Stimulated activated CD4-positive, alpha-beta T cell treated with anti-CD3 and anti-CD28 coated beads, Interleukin-4, amount 100 ng/mL, for 1 hour (primary cell): ENCODE measurements at places on chromosomes 11 and 22.
A peak's percentile ranks its signal among the peaks of the same experiment; 100 is the strongest.

- no peak for DNase-seq
These were observed 632.8 kb upstream of the RAG2 start for GRCh38 chr11:37230865-37231264.

- DNase-seq, result no peak
These were observed at the start of gene FOLR2 for GRCh38 chr11:72216638-72217037. FOLR2 (plus strand) TSS chr11:72216794; CDS start chr11:72218585, 1,791 bp downstream.

GRCh38 chr11:61133956-61134662 is 27.1 kb downstream of the VPS37C start:
- no peak for DNase-seq

GRCh38 chr22:40593460-40594273 is 42.9 kb downstream of the MRTFA start:
- DNase-seq, result no peak

- DNase-seq, result no peak
These were observed 43.4 kb upstream of the FBLN1 start for GRCh38 chr22:45459235-45459634.

DNA sequence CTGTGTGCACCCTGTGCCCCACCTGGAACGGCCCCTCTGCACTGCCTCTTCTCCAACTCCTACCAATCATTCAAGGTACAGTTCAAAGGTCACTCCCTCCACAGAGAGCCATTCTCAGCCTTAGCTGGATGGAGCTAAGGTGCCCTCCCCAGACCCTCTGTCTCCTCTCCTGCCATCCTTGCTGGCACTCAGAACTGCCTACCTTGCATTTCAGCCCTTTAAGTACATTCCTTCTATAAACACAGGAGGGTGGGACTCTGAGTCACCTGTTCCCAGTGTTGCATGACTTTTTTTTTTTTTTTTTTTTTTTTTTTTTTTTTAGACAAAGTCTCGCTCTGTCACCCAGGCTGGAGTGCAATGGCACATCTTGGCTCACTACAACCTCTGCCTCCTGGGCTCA is 8.6 kb downstream of the TTLL1 start:
- DNase-seq, result no peak

DNA sequence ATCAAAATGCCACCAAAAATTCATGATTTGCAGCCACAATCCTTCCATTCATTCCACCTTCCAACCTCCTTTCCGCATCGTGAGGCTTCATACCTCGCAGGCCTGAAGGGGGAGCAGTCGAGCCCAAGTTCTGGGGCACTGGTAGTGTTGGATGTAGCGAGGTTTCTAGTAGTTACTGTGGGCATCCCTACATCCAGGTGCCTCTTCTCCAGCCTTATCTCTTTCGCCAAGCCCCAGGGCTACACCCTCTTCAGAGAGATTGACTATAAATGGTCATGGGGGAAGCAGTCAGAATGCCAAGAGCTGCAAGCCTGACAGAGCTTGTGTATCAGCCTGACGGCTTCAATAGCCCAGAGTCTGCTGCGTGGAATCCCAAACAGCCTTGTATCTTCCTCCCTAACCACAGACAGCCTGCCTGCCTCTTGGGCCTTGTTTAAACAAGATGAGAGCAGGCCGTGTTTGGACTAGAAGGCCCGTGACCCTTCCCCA is 28.9 kb downstream of the CLMP start:
- DNase-seq, result peak; percentile 13

DNA sequence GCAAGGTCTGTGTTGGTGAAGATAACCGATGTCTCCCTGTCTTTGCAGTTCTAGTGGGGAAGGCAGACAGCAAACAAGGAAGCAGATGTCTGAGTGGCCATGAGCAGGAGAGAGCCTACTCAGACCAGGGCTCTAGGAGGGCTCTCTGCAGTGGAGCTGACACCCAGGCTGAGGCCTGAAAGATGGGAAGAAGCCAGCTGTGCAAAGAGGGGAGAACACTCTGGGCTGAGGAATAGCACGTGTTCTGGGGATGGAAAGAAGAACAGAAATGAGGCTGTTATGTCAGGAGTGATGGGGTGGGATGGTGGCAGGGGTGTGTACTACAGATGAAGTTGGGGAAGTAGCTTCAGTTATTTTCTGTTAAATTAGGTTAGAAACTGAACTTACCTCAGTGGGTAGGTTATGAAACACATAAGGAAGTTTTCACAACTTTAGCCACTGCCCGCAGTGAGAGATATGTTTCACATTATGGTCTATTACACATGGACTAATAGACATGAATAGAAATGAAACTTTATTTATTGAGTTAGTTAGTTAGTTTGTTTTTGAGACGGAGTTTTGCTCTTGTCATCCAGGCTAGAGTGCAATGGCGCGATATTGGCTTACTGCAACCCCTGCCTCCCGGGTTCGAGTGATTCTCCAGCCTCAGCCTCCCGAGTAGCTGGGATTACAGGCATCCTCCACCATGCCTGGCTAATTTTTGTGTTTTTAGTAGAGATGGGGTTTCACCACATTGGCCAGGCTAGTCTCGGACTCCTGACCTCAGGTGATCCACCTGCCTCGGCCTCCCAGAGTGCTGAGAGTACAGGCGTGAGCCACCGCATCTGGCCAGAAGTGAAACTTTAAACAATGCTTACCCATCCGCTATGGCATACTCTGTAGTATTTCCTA is 7.8 kb downstream of the DCPS start:
- no peak for DNase-seq

DNA sequence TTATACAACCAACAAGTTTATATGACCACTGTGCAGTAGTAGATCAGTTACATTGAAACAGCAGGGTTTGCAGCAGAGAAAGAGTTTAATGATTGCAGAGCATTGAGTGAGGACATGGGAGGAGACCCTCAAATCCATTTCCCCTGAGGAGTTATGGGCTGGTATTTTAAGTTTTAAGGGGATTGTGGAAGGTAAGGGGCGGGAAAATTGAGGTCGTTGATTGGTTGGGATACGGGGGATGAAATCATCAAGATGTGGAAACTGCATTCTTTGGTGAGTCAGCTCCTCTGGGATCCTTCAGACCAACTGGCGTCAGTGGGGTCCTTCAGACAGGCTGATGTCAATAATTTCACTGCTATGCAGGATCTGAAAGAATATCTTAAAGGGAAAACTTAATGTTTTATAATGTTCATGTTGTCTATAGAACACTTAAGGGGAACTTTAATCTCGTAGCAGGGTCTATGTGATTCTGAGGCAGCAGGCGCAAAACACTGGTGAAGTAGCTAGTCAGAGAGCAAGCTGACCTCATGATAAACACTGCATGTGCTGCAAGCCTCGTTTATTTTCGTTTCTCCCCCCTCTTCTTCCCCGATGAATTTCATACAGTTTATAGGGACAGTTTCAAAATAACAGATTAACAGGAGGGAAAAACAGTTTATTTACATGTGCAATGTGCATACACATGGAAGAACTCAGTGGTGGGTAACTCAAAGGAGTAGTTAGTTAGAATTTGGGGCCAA is 17.4 kb upstream of the BACE1-AS start:
- no peak for DNase-seq

GRCh38 chr11:32092581-32093170 is 1.8 kb downstream of the RCN1 start:
- DNase-seq, result no peak

DNA sequence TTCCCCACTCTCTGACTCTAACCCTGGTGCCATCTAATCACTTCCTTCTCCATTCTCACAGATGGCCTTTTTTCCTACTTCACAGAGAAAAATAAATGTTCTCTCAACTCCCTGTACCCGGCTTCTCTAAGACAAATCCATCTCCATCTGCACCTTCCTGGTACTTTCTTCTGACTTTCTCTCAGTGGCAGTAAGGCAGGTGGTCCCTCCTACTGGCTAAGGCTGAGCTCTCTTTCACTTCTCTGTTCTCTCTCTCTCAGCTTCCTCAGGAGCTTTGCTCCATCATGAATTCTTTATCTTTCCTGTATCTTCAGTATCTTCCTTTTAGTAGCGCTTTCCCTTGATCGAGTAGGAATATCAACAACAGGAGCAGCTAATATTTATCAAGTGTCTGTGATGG is 421.6 kb downstream of the TMEM135 start:
- no peak for DNase-seq

GRCh38 chr22:29197096-29197495 is 8.6 kb upstream of the EMID1 start:
- DNase-seq, result no peak

DNA sequence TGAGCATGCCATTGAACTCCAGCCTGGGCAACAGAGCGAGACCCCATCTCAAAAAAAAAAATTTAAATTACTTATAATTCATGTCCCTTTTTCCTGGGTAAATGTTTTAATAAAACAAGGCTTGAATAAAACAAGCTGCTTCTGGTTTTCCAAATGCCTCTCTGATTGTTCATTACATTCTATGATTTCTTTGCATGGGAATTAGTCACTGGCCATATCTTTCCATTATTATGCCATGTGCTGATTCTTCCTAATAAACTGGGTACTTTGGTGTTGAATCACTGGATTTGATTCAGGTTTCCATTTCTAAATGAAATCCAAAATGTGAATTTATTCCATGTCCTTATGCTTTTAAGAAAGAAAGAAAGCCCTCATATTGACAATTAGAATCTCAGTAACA is 42.6 kb downstream of the ZNF215 start:
- no peak for DNase-seq

- no peak for DNase-seq
These were observed 21.1 kb upstream of the ME3 start for GRCh38 chr11:86693518-86693917.

DNA sequence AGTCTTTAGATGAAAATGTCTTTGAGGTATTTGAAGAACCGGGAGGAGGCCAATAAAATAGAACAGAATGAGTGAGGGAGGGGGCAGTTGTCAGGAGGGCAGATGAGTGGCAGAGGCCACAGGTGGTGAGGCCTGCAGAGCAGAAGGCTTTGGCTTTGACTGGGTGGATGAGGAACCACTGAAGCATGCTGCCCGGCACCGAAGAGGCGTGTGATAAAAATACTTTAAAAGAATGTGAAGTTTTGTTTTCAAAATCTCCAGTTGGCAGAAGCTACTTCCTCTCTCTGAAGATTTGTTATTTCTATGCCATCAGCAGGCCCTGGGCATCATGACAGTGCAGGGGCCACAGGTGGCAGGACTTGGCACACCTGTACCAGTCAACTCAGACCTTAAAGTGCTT is 6.3 kb downstream of the MS4A12 start:
- no peak for DNase-seq

DNA sequence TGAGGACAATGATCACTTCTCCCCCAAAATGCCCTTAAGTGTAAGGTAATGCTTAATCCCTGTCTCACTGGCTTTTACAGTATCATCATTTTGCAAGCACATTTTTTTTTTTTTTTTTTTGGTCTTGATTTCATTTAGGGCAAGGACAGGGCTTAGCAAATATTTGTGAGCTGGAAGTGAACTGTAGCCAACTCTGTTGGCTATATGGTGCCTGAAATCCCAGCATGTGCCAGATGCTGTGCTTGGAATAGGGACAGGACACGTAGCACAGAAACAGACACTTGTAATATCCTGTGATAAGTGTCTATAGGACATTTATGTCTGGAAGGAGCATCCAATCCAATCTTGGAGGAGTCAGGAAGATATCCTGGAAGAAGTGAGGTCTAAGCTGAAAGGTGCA is 198.3 kb downstream of the NAV2 start:
- DNase-seq, result no peak

- DNase-seq, result no peak
These were observed 57.8 kb downstream of the SPATA19 start for GRCh38 chr11:133787379-133788141.

GRCh38 chr11:122931510-122931909 is 49.0 kb downstream of the JHY start:
- no peak for DNase-seq

DNA sequence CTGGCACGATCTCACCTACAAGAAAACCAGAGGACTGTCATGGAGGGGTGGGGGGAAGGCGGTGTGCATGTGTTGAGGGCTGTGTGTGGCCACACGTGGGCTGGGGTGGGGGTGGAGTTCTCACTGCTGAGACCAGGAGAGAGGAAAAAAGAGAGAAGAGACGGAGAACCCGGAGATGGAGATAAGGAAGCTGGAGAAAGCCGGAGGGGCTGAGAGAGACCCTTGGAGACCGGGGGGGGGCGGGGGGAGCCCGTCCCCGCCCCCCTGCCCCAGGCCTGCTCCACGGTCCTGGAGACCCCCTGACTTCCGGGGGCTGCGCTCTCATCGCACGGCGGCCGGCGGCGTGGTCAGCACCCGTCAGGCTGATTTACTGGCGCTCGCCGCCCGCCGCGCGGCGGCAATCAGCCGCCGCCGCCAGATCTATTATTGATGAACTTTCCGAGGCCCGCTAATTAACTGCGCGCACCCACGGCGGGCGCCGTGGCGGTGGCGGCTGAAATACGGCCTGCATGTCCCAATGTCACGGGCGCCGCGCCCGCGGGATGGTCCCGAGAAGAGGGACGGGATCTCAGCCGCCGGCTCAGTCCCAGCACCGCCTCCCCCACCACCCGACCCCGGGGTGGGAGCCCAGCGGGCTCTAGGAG is 187.4 kb downstream of the MN1 start:
- DNase-seq, result no peak

- DNase-seq, result no peak
These were observed 63.7 kb downstream of the RAB30 start for GRCh38 chr11:83007909-83008580.

- DNase-seq, result no peak
These were observed 9.4 kb downstream of the AASDHPPT start for GRCh38 chr11:106086850-106087249.

DNA sequence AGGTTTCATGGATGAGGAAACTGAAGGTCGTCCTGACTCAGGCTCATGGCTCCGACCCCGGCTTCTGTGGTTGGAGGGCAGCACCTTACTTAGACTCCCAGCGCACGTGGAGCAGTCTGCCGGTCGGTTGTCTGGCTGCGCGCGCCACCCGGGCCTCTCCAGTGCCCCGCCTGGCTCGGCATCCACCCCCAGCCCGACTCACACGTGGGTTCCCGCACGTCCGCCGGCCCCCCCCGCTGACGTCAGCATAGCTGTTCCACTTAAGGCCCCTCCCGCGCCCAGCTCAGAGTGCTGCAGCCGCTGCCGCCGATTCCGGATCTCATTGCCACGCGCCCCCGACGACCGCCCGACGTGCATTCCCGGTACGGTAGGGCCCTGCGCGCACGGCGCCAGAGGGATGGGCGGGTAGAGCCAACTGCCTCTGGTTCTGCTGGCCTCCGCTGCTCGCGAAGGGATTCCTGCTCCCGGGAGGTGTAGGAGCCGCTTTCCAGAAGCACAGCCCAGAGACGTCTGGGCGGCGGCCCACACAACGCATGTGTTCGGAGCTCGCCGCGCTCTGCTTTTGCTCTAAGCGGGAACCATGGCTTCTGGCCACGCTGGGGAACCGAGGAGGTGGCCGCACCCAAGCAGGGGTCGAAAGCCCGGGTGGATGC is at the start of gene LDHA:
TSS of gene LDHA (plus strand) at position 289 of the 653 bp plus-strand sequence. CDS start 2,280 bp downstream, outside the sequence.
- peak; percentile 100 for DNase-seq

- DNase-seq, result no peak
These were observed 48.1 kb upstream of the SPATA19 start for GRCh38 chr11:133893381-133893780.

DNA sequence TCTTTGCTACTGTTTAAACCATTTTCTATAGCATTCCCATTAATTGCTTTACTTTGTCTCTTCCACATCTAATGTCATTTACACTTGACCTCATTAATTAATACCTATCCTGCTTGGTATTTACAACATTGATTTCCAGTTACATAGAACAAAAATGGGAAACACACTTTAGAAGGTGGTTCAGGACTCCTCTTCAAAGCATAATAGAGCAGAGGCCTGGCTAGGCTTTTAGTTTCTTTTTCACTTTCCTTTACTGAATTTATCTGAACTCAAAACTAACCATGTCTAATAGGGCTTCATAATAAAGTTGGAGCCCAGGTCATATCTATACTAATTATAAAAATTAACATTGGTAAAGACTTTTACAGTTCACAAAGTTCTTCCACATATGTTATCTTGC is 648.0 kb upstream of the KIRREL3 start:
- DNase-seq, result no peak

- no peak for DNase-seq
These were observed 343.0 kb downstream of the RAB38 start for GRCh38 chr11:87832211-87832610.
